ENCODE measurements at places on chromosomes 12 and 14. TPM values are rescaled to one million over a fixed set of nuclear protein-coding genes. Genes with fewer than 3 reads are reported as not detected.

CCDC38 gene
- 1.2 TPM for total RNA-seq

ZNF605 gene
- total RNA-seq = 7.6 TPM

IL26 gene
- total RNA-seq = not detected

EML1 gene
- not detected for total RNA-seq

DNA sequence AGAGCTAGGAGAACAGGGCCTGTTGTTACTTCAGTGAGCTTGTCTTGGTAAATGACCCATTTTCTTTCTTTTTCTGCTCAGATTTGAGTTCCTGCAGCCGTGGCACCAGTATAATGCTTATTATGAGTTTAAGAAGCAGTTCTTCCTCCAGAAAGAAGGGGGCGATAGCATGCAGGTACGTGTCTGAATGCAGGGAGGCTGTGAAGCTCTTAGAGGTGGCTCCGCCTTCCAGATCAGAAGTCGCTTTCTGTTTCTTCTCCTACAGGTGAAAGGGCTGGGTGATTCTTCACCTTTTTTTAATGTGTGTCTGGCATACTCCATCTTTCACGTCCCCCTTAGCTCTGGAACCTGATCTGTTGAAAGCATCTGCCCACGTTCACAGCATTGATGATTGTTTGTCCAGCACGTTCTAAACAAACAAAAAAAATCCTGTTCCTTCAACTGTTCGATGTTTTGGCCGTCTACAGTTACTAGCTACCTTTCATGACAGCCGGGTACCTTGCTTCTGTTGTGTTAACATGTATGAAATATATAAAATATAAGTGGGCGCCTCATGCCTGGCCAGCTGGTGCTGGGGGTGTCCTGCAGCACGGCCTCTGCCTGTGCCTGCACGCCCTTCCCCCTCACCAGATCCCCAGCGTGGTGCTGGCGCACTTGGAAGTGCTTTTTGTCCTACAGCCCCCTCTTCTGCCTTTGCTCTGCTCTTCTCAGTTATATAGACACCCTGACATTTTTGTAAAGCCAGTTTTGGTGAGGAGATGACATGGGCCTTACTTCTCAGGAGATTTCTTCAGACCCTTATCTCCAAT is 44.6 kb downstream of the SFSWAP start:
- no peak overlapping the region for H3K27ac ChIP-seq
- H3K4me1 ChIP-seq = no peaks in the 10 kb centered on the region
- H3K27me3 ChIP-seq = no peaks in the 10 kb centered on the region
- peak; percentile 68 for DNase-seq
- no peak overlapping the region for H3K4me3 ChIP-seq
- peaks cover 66% of the 10 kb centered on the region for H3K36me3 ChIP-seq

GRCh38 chr14:85415015-85415712 is 114.8 kb upstream of the FLRT2 start:
- no peaks in the 10 kb centered on the region for H3K4me1 ChIP-seq
- DNase-seq = no peak
- H3K36me3 ChIP-seq = no peaks in the 10 kb centered on the region
- no peaks in the 10 kb centered on the region for H3K27me3 ChIP-seq
- no peak overlapping the region for H3K27ac ChIP-seq

- no peak overlapping the region for H3K27ac ChIP-seq
- no peak overlapping the region for H3K4me3 ChIP-seq
- no peaks in the 10 kb centered on the region for H3K36me3 ChIP-seq
- no peak for DNase-seq
These were observed 155.4 kb downstream of the AACS start for GRCh38 chr12:125220404-125221273.

- no peak overlapping the region for H3K4me3 ChIP-seq
- no peak for DNase-seq
- H3K27ac ChIP-seq = no peak overlapping the region
These were observed 57.0 kb downstream of the OTOGL start for GRCh38 chr12:80156306-80156705.

DNA sequence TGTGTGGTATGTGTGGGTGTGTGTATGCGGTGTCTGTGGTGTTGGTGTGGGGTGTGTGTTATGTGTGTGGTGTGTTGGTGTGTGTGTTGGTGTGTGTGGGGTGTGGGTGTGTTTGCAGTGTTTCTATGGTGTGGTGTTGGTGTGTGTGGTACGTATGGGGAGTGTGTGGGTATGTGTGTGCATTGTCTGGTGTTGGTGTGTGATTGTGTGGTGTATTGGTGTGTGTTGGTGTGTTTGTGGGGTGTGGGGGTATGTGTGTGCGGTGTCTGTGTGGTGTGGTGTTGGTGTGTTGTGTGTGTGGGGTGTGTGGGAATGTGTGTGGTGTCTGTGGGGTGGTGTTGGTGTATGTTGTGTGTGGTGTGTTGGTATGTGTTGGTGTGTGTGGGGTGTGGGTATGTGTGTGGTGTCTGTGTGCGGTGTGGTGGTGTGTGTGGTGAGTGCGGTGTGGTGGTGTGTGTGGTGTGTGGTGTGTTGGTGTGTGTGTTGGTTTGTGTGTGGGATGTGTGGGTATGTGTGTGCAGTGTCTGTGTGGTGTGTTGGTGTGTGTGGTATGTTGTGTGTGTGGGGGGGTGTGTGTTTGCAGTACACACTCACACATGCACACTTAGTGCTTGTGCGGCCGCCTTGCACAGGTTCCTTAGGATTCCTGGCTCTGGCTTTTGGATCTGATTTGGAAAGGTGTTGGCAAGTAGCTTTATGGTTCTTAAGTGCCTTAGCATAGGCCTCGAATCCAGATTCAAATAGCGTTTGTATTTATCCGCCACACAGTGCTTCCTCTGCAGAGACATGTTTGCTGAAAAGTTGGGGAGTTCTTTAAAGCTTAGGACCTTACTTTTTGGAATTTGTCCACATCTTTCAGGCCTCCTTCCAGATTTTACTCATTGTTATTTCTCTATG is 16.4 kb downstream of the MLXIP start:
- peaks cover 57% of the 10 kb centered on the region for H3K4me1 ChIP-seq
- no peak for DNase-seq
- no peaks in the 10 kb centered on the region for H3K27me3 ChIP-seq
- no peak overlapping the region for H3K27ac ChIP-seq

Measured in natural killer cell (primary cell).